ENCODE measurements at places on chromosomes 7 and 10.

DNA sequence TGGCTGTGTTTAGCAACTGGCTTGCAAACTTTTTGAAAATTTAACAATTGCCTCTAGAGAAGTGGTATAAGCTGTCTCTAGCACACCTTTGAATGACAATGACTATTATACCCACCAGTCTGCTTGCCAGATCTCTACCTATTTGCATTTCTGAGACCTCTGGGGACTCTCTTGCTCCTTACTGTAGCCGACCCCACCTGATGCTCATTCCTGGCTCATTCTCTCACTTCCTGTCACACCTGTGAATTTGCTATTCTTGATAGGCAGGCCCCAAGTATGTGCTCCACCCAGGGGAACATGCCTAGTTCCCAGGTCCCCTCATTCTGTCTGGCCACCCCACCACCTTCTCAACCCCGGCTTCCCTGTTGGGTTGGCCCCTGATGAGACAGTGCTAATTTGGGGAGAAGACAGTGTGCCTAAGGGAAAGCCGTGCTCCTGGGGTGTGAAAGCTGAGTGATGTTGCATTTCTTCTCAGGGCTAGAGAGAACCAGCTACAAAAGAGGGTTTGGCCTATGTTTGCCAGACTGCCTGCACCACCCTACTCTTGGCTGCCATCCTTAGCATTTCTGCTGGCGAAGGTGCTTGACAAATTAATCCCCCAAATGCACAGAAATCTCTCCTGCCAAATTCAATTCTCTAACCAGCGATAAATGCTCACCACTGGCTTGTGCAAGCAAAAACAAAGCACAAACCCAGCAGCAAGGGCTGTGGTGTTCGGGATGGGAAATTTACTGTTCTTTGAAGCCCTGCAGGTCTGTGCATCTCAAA is 138.2 kb downstream of the RPS24 start:
- DNase-seq, result no peak

DNA sequence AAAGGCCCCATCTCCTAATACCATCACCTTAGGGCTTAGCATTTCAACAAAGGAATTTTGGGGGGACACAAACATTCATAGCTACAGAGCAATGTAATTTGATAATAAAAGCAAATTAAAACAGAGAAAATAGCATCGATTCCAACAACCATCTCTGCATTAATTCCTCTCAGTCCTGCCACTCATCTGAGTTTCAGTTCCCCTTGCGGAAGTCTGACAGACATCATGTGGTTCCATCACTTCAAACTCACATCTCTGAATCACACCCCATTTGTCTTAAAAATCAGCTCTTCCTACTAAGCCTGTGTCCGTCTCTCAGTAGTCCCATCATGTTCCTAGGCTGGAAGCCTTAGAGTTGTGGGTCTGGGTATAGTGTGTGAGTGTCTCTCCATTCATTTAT is 3.6 kb downstream of the ADCK2 start:
- DNase-seq, result no peak

DNA sequence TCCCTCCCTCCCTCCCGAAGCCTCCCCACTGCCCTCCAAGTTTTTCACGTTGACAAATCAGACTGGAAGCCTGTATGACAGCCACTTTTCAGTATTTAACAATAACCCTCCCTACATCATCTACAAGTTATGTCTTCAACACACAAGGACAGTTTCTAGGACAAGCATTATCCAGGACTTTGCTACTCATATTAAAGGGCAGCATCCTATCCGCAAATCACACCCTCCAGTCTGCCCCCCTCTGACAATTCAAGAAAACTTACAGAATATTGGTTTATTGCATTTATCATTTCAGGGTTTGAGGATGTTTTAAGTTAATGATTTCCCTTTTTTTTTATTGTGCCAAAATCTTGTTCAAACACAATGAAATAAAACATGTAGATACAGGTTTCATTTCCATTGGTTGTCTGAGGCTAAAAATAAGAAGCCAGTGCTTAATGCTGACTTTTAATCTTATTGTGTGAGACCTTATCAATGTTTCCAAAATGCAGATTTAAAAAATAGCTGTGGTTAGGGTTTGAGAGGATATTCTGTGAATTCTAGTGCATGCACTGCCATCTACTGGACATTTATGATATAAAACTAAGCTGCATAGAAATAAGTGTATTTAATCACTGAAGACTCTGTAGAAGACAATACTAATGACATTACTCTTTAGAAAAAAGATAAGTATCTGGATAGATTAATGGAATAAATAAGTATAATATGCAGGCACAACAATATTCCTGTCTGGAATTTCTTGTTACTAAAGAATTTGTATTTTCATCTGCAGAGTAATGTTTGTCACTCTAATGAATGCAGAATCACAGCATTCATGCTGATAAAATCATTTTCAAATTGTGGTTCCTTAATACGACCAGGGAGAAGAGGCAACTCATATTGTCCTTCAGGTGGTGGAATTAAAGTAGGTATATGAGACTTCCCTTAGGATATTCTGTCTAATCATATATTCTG is 64.1 kb downstream of the CAV1 start:
- DNase-seq, result no peak

GRCh38 chr7:35252612-35253459 is 1.1 kb downstream of the TBX20 start:
- DNase-seq, result no peak

- DNase-seq, result no peak
These were observed 17.0 kb downstream of the PNLIPRP3 start for GRCh38 chr10:116444527-116445142.

GRCh38 chr10:130339911-130340310 is 203.7 kb downstream of the GLRX3 start:
- DNase-seq, result no peak

- no peak for DNase-seq
These were observed 438.9 kb upstream of the PODXL start for GRCh38 chr7:131995324-131995723.

DNA sequence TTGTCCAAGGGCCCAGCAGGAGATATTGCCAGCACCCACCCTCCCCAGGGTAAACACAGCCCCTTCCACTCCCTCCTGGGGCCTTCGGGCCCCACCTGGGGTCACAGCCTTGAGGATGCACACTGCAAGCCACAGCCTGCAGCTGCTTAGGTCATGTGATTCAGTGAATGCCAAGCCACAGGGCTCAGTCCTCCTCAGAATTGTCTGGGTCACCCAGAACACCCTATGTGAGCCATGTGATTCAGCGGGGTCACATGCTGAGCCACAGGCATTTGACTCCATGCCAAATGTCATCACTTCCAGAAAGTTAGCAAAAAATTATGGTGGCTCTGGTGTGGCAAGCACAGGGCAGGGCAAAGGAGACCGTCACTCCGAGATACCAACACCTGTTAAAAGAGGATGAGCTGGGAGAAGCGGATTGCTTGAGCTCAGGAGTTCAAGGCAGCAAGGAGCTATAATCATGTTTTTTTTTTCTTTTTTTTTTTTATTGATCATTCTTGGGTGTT is 17.2 kb upstream of the PSAP start:
- no peak for DNase-seq

DNA sequence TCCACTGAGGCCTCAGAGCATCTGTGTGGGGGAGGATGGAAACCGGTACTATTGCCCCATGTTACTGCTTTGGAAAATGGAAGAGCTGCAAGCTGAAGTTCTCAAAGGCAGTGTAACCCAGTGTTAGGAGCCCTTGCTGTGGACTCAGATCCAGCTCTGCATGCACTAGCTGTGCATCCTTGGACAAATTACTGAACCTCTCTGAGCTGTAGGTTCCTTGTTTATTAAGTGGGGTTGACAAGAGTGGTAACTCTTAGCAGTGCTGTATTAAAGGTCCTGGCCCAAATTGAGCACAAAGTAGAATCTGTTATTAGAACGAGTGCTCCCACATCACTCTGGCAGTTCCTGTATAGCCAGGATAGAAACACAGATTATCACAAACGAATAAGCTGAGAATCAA is 234.2 kb downstream of the USP6NL start:
- no peak for DNase-seq

- no peak for DNase-seq
These were observed 3.2 kb downstream of the SFRP5 start for GRCh38 chr10:97768322-97769315.

DNA sequence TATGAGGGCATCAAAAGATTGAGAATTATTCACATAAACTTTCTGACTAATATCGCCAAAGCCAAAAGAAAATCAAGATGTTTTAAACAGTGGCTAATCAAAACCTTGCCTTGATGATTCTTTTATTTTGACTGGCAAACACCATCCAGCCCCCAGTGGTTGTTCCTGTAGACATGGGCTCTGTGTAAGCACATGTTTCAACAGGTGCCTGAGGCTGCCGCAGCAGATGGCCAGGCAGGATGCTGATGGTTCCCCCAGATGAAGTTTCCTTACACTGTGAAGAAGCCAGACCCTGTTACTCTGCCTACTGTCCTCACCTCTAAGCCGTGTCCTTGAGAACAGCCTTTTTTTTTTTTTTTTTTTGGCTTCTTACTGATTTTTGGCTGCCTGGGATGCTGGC is 146.5 kb downstream of the RAB11FIP2 start:
- no peak for DNase-seq

DNA sequence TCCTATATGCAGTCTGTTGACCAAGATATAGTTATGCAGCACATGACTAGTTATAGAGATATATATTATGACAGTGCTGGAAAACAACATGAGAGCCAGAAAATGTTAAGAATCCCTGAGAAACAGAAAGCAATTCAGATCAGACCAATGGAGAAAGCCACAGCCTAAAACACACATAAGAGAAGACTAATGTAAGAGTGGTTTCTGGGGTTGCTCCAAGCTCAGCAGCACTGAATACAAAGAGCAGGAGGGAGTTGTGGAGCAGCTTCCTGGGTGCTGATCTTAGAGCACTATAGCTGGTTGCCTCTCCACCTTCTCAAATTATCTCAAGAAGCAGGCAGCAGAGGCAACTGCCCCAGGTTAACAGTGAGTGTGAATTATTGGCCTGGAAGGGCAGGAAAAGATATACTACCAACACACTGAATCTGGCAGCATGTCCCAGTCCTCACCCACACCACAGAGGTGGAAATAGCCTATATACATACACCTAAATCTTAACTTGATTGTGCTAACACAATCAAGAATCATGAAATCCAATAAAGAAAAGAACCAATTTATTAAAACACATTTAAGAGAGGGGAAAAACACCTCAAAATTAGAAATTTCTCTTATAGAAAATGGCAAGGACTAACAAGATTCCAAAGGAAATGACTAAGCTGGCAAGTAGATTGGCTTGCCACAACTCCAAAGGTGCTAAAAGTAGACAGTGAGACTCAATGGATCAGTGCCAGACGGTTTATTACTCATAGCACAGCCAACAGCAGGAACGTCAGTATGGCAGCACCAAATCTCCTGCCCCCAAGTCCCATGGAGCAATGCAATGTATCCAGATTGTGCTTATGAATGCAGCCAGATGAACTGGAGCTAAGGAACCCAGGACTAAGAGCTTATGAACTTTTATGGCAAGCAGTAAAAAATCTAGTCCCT is 5.1 kb downstream of the PTTG1IP2 start:
- no peak for DNase-seq

All from stimulated activated CD4-positive, alpha-beta T cell treated with anti-CD3 and anti-CD28 coated beads, TNF-alpha, amount 100 ng/mL, for 1 hour (primary cell).